Type B pancreatic cell (in vitro differentiated cells): ENCODE measurements at places on chromosomes 6 and 20. TPM values are rescaled to one million over a fixed set of nuclear protein-coding genes. Genes with fewer than 3 reads are reported as not detected.
A peak's percentile ranks its signal among the peaks of the same experiment; 100 is the strongest.

GRCh38 chr20:13355411-13355810, 134.3 kb downstream of the ISM1 start:
- DNase-seq: no peak
- no peak overlapping the region for H3K4me3 ChIP-seq
- peaks cover 8% of the 10 kb centered on the region for H3K4me1 ChIP-seq
- H3K27ac ChIP-seq: no peak overlapping the region

DNA sequence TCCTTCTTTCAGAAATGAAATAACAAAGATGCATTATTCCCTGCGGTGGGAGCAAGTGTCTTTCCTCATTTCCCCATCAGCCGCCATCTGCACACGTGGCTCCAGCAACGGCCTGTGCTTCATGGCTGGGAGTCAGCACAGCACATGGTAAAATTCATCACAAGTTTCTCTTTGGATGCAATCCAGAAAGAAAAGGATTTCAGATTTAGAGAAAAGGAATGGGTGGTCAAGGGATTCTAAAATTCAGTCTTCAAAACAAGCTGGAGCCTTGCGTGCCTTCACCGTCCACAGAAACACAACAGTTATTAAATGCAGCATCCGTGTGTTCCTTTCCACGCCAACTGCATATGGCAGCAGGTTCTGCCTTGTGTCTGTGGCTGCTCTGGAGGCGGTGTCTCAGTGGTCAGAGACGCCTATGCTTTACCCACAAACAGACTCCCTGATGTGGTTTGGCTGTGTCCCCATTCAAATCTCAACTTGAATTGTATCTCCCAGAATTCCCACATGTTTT, 107.6 kb downstream of the THBS2 start:
- H3K27ac ChIP-seq: no peak overlapping the region
- no peak for DNase-seq
- peaks cover 8% of the 10 kb centered on the region for H3K4me1 ChIP-seq
- H3K36me3 ChIP-seq: no peaks in the 10 kb centered on the region

DNA sequence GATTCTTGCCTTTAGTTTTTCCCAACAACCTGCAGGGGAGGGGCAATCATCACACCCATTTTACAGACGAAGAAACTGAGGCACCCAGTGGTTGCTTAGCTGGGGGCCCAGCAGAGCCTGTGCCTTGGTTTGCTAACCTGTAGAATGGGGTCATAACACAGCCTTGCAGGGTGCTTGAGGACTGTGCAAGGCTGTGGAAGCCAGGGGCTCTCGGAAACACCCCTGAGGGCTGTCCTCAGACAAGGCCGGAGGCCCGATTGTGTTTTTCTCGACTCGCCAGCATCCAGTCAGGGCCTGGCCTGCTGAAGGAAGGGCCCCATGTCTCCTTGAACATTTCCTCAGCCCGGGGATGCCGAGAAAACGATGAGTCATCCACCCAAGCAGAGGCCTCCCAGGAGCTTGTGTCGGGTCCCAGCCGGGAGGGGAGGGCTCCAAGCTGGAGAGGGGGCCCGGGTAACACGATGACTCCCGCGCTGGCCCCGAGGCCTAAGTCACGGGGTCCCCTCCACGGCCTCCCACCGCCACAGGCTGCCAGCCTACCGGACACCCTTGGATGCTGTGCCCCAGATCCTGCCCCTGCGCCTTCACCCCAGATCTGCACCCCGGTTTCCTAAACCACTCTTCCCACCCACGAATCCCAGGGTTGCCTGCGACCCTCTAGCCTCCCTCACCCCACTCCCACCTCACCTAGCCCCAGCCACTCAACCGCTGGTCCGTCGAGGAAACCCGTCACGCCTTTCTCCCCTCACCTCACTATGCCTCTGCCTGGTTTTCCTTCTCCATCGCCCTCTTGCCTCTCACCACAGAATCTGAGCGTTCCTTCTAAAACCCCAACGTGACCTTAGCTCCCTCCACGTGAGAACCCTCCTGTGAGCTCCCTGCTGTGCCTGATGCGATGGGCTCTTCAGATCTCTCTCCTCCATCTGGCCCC, 10.6 kb downstream of the NOL4L start:
- H3K36me3 ChIP-seq: no peaks in the 10 kb centered on the region
- H3K4me1 ChIP-seq: peaks cover 32% of the 10 kb centered on the region
- peak overlapping the region; percentile 33 for H3K27ac ChIP-seq
- H3K27me3 ChIP-seq: no peaks in the 10 kb centered on the region
- DNase-seq: no peak
- H3K4me3 ChIP-seq: no peak overlapping the region

DNA sequence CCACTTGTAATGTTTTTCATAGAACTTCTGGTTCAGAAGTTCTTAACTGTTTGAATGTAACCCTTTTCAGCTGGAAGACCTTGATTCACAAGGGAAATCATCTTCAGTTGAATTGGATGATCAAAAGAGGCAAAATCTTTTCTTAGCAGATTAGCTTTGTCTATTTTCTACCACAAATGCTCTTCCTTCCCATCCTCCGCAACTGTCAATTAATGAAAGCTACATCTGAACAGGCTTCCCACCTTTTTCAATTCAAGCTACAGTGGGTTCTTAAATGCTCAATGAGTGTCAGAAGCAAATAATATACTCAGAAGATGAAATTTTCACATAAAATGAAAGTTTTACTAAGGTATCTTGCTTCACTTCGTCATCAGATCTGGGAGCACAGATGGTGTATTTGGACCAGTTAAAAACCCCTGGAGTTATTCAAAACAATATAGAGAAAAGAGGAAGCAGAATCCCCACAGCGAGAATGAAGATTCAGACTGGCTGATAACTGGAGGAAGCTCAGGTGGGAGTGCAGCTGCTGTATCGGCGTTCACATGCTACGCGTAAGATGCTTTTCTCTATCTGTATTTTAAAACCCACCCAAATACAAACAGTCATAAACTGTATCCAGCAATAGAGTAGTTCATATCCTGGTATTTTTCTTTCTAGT, 19.4 kb downstream of the QRSL1 start:
- H3K27ac ChIP-seq: no peak overlapping the region
- DNase-seq: no peak
- no peaks in the 10 kb centered on the region for H3K4me1 ChIP-seq
- no peaks in the 10 kb centered on the region for H3K27me3 ChIP-seq
- H3K4me3 ChIP-seq: no peak overlapping the region

GRCh38 chr6:84979541-84979940, 215.1 kb upstream of the TBX18 start:
- peaks cover 5% of the 10 kb centered on the region for H3K27me3 ChIP-seq
- H3K4me3 ChIP-seq: no peak overlapping the region
- no peaks in the 10 kb centered on the region for H3K36me3 ChIP-seq
- H3K27ac ChIP-seq: no peak overlapping the region

The PARD6B gene
- 27.7 and 50.0 TPM in 2 replicates for total RNA-seq

GRCh38 chr6:38077488-38078030, 258.0 kb downstream of the ZFAND3 start:
- H3K27ac ChIP-seq: no peak overlapping the region
- H3K27me3 ChIP-seq: no peaks in the 10 kb centered on the region
- H3K4me3 ChIP-seq: no peak overlapping the region
- H3K36me3 ChIP-seq: peaks cover 21% of the 10 kb centered on the region
- no peak for DNase-seq

DNA sequence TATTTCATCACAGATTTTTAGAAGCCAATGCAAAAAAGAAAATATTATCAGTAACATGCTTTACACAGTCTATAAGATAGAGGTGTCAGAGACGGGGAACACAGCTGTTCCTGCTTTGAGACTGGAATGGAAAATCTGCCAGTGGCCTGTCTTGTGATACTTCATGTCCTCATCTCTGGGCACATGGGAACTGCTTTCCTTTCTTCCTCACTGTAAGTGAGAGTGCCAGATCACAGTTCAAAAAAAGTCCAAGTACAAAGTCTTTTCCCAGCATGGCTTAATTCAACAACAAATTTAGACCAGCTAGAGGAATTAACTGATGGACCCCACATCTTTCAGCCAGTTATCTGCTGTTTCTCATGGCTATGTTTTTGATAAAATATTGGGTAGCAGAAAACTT, 490.4 kb downstream of the CDKAL1 start:
- peaks cover 19% of the 10 kb centered on the region for H3K36me3 ChIP-seq
- H3K27ac ChIP-seq: peak overlapping the region; percentile 19
- no peaks in the 10 kb centered on the region for H3K27me3 ChIP-seq
- no peak for DNase-seq
- no peak overlapping the region for H3K4me3 ChIP-seq

- H3K4me1 ChIP-seq: peaks cover 17% of the 10 kb centered on the region
- H3K36me3 ChIP-seq: no peaks in the 10 kb centered on the region
- peaks cover 72% of the 10 kb centered on the region for H3K27me3 ChIP-seq
- H3K4me3 ChIP-seq: peak overlapping the region; percentile 95
- no peak for DNase-seq
Observed at GRCh38 chr6:37696841-37697662, 631 bp downstream of the MDGA1 start.

GRCh38 chr6:12974551-12974950, 258.0 kb downstream of the PHACTR1 start:
- no peak overlapping the region for H3K27ac ChIP-seq
- no peaks in the 10 kb centered on the region for H3K27me3 ChIP-seq
- H3K4me3 ChIP-seq: no peak overlapping the region
- DNase-seq: no peak
- peaks cover 4% of the 10 kb centered on the region for H3K4me1 ChIP-seq
- no peaks in the 10 kb centered on the region for H3K36me3 ChIP-seq

The EDN3 gene
- total RNA-seq: 2.3 and 30.4 TPM in 2 replicates

The ADGRG6 gene
- 26.7 and 72.3 TPM in 2 replicates for total RNA-seq

- peaks cover 14% of the 10 kb centered on the region for H3K36me3 ChIP-seq
- no peak overlapping the region for H3K4me3 ChIP-seq
- H3K27me3 ChIP-seq: no peaks in the 10 kb centered on the region
Observed at GRCh38 chr6:166331503-166332415, 10.6 kb downstream of the SFT2D1 start.

DNA sequence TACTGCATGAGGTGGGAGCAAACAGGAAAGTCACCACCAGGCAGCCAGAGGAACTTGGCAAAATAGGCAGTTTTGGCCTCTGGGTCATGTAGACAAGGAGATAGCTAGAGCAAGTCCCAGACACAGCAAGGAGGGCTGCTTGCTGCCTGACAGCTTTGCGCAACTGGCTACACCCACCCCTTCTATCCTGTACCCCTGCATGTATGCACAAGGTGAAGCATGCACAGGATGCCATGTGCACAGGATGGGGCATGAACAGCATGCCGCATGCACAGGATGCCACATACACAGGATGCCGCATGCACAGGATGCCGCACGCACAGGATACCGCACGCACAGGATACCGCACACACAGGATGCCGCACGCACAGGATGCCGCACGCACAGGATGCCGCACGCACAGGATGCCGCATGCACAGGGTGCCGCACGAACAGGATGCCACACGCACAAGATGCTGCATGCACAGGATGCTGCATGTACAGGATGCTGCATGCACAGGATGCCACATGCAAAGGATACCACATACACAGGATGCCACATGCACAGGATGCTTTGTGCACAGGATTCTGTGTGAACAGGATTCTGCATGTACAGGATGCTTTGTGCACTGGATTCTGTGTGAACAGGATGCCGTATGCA, 104.9 kb upstream of the IYD start:
- H3K27me3 ChIP-seq: no peaks in the 10 kb centered on the region
- no peak for DNase-seq
- no peaks in the 10 kb centered on the region for H3K36me3 ChIP-seq
- no peak overlapping the region for H3K27ac ChIP-seq
- no peak overlapping the region for H3K4me3 ChIP-seq
- H3K4me1 ChIP-seq: peaks cover 4% of the 10 kb centered on the region
